ENCODE measurements at places on chromosomes 2 and 18.

GRCh38 chr2:189096769-189097447 is 82.7 kb downstream of the COL5A2 start:
- peak; percentile 88 for DNase-seq

GRCh38 chr2:72719416-72719815 is 106.4 kb downstream of the EXOC6B start:
- DNase-seq, result no peak

GRCh38 chr2:73253400-73253799 is 19.3 kb downstream of the CCT7 start:
- DNase-seq, result no peak

DNA sequence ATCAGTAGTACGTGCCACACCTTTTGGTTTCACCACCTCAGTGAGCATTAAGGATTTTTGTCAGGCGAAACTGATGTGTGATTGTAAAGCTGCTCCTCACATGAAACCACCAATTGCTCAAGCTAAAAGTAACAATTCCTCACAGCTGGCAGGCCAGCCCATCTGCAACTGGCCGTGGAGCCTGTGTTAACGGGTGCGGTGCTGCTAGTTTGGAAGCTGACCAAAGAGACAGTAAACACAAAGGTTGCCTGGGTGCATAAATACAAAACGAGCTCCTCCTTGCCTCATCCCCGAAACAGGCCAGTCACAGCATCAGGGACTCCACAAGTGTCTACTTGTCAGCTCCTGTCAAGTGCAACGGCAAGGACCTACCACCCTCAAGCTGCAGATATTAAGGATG is 32.0 kb downstream of the LGALSL start:
- peak; percentile 4 for DNase-seq

- DNase-seq, result no peak
These were observed 1.3 kb downstream of the SLC19A3 start for GRCh38 chr2:227716501-227716900.

GRCh38 chr2:122001441-122001874 is 246.0 kb downstream of the TSN start:
- no peak for DNase-seq

DNA sequence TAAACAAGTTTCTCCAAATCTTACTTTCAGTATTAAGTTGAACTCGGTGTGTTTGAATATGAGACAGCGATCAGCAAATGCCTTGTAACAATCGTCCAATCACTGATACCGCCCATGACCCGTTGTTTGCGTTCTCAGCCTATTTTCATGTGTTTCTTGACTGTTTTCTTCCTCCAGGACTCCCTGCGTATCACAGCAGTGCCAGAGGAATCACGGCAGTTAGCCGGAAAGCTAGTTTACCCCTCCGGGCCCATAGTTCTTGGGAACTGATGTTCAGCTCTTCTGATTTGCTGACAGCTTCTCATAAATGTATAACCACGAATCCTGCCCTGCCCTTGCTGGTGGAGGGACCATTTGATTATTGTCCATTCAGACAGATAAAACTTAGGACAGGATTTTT is 42.2 kb upstream of the TPO start:
- DNase-seq, result no peak

DNA sequence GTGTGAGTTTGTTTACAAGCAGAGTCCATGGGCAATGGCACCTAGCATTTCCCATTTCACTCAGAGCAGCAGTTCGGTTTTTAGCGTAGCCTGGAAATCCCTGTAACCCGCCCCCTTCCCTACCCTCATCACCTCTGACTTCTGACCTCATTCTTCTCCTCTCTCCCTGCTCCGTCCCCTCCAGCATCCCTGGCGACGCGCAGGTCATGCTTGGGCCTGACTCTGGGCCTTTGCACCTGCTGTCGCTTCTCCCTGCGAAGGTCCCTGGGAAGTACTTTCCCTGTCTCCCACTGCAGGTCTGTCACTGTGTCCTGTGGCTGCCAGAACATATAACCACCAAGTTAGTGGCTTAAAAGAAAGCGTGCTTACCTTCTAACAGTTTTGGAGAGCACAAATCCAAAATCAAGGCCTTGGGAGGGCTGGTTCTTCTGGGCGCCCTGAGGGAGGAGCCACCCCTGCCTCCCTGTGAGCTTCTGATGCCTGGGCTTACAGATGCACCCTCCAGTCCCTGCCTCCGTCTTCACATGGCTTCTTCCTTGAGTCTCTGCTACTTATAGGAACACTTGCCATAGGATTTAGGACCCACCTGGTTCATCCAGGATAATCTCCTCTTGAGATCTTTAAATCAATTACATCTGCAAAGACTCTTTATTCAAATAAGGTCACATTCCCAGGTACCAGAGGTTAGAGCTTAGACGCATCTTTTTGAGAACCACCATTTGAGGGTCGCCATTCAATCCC is 8.1 kb upstream of the RAB17 start:
- DNase-seq, result no peak

DNA sequence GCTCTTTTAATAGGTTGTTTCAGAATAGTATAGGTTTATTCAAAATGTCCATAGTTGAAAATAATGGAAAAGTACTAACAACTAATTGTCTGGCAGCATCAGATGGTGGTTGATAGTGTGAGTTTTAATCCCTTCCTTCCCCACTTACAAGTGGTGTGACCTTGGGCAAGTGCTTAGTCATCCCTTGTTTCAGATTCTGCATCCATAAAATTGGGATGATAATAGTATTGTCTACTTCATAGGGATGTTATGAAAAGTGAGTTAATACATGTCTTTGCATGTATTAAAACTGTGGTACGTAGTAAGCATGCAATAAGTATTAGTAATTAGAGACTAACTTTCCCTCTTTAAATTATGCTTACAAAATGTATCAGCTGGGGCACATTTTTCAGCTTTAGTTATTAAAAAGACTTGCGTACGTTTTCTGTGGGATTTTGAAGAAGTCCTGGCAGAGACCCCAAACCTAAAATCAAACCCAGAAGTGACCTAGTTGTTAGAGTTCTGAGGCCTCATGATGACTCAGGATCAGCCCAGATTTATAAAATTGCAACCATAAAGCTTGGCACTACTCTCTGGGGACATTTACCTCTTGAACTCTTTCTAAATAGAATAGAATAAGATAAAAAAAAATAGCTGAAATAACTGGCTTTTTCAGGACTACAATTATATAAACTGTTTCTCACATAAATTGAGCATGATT is 8.6 kb downstream of the ITGA4 start:
- no peak for DNase-seq

GRCh38 chr2:156317631-156318030 is 14.9 kb downstream of the NR4A2 start:
- no peak for DNase-seq

- no peak for DNase-seq
These were observed 112.9 kb upstream of the STK17B start for GRCh38 chr2:196284144-196284844.

DNA sequence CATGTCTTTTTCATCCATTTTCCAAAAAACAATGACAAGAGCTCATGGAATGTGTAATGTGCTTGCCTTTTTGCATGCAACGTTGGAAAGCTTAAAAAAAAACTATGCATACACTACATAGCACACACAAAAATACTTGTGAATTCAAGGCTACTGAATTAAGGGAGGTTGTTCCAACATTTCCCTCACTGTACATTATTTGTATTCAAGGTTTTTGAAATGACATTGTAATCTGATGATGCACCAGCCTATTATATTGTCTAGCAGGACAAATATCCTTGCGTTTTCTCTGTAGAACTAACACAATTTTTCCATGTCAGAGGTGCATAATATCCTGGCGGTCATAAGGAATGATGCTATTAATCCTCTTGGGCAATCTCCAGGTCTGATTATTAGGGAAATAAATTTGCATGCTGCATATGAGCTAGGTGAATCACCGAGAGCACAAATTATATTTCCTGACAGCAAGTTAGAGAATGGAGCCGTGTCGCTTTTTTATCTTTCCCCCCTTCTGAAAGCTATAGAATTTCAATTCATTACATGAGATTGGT is 836.9 kb upstream of the FANCL start:
- no peak for DNase-seq

GRCh38 chr2:28436525-28437051 is 43.9 kb downstream of the FOSL2 start:
- no peak for DNase-seq

- no peak for DNase-seq
These were observed 43.0 kb upstream of the PLA2R1 start for GRCh38 chr2:160105366-160105765.

GRCh38 chr18:29234751-29235150 is 1057.8 kb upstream of the CDH2 start:
- no peak for DNase-seq

GRCh38 chr18:3281456-3282400 is 19.8 kb downstream of the MYL12B start:
- DNase-seq, result peak; percentile 80

DNA sequence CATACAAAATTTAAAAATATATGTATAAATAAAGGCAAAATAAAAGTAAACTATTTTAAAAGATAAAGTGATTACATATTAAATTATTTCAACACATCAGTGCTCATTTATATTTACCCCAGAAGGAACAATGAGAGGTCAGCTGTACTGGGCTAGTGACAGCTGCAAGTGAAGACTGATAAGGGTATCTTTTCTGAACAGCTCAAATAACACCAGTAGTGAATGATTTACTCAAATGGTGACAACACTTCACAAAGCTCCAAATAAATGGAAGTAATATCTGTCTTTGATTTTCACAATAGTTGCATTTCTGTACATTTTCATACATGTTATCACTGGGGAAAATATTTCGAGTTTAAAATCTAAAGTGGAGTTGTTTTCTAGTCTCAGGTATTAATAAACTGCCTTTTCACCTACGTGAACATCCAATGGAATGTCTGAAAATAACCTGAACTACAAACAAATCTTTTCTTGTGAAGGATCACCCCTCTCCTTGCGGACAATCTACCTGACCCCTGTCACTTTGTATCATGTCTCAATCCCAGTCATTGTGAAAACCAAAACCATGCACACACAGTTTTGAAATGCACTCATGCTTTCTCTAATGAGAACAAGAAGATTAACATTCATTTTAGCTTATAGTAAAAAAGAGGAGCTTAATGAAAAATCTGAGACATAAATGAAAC is 1928.8 kb upstream of the CELF4 start:
- DNase-seq, result no peak

- no peak for DNase-seq
These were observed 139.6 kb downstream of the COMMD1 start for GRCh38 chr2:62045017-62045543.

DNA sequence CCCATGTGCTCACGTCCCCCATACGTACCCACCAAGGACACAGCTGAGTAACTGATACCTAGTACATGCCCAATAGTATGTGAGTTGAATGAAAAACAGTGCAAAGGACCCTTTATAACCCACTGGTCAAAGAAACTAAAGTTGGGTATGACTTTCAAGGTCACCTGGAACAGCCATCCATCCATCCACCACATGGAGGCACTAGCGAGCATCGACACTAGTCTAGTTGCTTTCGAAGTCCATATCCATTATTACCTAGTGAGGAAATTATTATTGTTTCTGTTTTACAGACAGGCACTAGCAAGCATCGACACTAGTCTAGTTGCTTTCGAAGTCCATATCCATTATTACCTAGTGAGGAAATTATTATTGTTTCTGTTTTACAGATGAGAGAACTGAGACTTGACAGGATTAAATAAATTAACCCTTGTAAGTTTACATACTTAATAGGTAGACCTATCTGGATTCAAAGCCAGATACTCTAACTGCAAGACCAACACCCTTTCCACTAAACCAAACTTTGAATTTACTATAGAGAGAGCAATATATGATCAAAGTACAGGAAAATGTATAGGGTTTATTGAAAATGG is 233.7 kb downstream of the METTL4 start:
- DNase-seq, result no peak

- DNase-seq, result no peak
These were observed 174.4 kb upstream of the ERBB4 start for GRCh38 chr2:212712991-212713390.

GRCh38 chr2:174395969-174396630 is 570 bp downstream of the SCRN3 start:
- no peak for DNase-seq

DNA sequence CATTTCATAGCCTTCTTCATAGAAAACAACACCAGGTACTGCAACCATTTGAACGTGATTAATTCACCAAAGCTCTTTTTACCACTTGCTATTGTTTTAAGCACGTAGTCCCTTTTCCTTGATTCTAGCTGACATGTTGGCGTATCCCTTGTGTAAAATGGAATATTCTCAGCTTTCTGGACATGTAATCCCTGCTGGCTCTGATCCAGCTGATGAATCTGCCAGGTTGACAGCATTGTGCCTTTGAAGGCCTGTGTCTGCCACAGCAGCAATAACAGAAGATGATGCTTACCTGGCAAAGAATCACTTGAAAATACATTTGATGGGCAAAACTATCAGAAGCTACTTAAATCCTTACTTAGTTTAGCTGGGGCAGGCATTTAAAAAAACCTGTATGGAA is 81.0 kb upstream of the CCDC150 start:
- DNase-seq, result no peak

GRCh38 chr2:191032588-191033429 is 18.8 kb upstream of the STAT1 start:
- DNase-seq, result no peak

- DNase-seq, result no peak
These were observed 3.7 kb upstream of the HTR2B start for GRCh38 chr2:231128541-231128940.

- peak; percentile 98 for DNase-seq
These were observed 108.7 kb downstream of the MAP3K20 start for GRCh38 chr2:173184031-173185004.

DNA sequence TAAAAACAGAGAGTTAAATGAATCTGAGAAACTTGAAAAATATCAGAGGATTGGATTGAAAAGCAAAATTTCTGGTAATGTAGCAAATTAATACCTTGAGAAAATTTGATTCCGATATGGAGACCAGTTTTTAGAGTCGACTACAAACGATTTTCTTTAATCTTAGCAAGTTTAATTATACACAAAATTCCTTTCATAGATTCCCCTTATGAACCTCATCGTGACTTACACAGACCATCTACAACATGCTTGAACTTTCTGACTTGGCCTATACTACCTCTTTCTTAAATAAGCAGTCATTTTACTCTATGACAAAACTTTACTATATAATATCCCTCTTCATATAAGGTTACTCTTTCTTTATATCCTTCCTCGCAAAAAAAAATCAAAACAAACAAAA is 769.6 kb upstream of the CRIM1 start:
- DNase-seq, result no peak

DNA sequence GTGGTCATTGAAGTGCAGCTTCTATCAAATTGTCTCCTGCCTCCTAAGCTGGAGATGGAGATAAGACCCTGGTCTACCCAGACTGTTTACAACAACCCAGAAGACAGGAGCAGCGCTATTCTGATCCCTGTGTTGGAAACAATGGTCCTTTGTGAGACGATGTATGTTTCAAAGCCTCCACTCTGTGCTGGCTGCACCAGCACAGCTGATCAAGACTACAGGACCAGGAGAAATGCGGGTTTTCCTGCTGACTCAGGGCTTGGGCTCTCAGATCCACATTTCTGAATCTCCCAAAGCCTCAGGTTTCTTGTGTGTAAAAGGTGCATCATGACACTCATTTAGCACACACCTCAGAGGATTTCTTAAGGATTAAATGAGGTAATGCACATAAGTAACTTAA is 92.0 kb downstream of the POU3F3 start:
- DNase-seq, result no peak

GRCh38 chr2:98565941-98566340 is 42.4 kb downstream of the COA5 start:
- DNase-seq, result no peak

GRCh38 chr2:215811003-215811402 is 202.3 kb downstream of the MREG start:
- no peak for DNase-seq

Measured in HFFc6 (cell line).